ENCODE measurements at places on chromosomes 2 and 18.

GRCh38 chr2:62831729-62832128 lies 126.2 kb downstream of the EHBP1 start:
- no peak for DNase-seq

DNA sequence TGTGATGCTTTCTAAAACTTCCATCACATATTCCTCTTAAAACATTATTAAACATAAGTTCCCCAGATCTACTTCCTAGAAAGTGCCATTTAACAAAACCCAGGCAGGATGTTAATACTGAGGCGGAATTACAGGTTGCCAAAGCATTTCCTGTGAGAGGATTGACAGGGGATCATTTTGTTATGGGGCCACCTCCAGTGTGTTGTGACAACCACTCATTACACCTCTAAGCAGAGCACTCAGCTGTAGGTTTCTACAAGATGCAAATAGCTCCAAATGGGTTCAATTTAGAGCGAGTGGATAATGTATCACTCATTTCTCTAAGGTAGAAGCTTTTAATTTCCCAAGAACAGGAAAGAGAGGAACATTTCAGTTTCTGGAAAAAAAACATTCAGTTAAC lies 1429.5 kb upstream of the ACVR2A start:
- DNase-seq = no peak

- peak; percentile 61 for DNase-seq
Measured at GRCh38 chr2:44244135-44244871, 31.0 kb upstream of the SLC3A1 start.

GRCh38 chr18:46419391-46420141 lies 237.5 kb downstream of the LOXHD1 start:
- no peak for DNase-seq

GRCh38 chr2:38704664-38705063 lies 38.8 kb downstream of the GALM start:
- no peak for DNase-seq

- DNase-seq = no peak
Measured at GRCh38 chr2:196376984-196377877, 205.9 kb upstream of the STK17B start.

DNA sequence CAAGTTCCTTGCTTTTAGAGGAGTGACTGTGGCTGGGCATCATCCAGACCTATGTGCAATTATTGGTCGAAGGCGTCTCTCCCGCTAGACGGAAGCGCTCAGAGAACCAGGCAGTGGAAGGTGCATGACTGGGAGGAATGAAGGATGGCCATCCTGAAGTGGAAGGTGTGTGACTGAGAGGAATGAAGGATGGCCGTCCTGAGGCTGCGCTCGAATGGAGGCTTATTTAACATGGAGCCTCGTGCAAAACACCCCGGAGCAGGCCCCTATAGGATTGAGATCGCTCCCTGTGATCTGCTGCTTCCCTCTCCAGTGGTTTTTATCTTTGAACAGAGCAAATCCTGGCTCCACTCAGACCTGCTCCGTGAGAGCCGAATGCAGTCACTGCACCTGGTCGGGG lies 140.2 kb upstream of the ID2 start:
- no peak for DNase-seq

DNA sequence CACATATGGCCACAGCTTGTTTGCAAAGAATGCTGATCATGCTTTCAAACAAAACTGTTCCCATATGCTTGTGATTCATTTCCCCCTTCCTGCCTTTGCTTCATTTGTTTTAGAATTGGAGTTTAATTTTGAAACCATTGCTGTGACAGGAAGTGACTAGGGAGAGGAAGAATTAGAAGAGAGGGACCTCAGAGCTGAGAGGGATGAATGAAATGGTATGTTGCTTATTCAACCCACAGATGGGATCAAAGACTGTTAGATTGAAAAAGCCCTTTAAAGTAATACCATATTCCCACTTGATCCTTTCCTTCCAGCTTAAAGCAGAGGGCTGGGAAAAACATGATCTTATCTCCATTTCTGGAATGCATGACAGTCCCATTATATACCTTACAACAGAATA lies 106.2 kb upstream of the RNF152 start:
- no peak for DNase-seq
